ENCODE measurements at places on chromosomes 3 and 15.
A peak's percentile ranks its signal among the peaks of the same experiment; 100 is the strongest.

GRCh38 chr3:54791501-54792156 is 136.2 kb downstream of the LRTM1 start:
- no peak for DNase-seq

DNA sequence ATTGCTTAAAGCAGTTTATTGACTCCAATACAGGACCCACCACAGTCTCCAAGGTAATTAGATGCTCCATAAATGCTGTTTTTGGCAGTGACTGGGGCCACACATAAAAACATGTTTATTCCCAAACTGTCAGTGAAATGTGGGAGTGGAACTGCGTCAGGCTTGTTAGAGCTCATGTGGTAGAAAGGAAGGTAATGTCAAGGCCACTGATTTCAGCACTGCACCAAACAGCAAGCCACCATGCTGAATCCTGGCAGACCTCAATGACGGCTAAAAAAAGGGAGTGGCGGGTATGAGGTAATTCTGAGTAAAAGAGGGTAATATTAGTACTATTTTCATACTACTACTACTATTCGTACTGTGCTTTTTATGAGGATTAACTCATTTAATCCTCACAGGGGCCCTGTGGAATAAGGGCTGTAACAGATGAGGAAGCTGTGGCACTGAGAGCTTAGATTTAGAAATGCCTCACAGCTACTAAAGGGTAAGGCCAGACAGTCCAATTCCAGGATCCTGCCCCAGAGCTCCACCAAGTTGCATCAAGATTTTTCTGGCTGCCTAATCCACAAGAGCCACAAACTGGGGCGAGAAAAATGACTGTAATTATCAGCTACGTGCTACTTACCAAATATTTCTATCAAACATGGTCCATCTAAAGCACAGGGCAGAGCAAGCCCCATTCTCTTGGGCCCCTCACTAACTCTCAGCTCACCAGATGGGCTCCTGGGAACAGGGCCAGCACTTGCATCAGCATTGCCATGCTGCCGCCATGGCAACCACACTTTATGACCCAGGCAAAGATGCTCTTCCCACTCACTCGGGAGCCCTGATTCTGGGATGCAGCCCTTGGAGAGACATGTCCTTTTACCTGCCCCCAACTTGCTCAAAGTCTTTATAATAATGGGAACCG is 83.6 kb upstream of the SPATA12 start:
- no peak for DNase-seq

GRCh38 chr3:157026091-157026490 is 133.9 kb downstream of the CCNL1 start:
- no peak for DNase-seq

- peak; percentile 24 for DNase-seq
Observed at GRCh38 chr3:851098-851790, 241.6 kb upstream of the CNTN6 start.

GRCh38 chr3:10703875-10704274 is 112.2 kb upstream of the SLC6A11 start:
- DNase-seq, result no peak

- peak; percentile 98 for DNase-seq
Observed at GRCh38 chr3:69051756-69052471, at the start of gene TMF1. TSS of gene TMF1 (minus strand) at chr3:69052333. CDS start at chr3:69052086, 247 bp downstream.

DNA sequence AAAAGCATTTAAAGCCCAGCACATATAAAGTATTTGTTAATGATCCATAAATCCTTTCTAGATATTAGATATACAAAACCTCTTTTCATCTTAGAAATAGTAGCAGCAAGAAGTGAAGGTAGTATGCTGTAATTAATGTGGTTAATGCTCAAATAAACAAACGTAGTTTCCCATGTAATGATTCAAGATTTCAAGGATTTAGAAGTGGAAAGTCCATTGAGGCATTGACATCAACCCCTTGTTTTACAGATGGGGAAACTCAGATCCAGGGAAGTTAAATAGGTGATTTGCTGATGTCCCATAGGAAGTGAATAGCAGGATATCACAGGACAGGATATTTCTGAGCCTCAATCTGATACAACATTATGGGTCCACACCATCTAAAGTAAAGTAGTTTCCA is 47.2 kb downstream of the TSC22D2 start:
- no peak for DNase-seq

DNA sequence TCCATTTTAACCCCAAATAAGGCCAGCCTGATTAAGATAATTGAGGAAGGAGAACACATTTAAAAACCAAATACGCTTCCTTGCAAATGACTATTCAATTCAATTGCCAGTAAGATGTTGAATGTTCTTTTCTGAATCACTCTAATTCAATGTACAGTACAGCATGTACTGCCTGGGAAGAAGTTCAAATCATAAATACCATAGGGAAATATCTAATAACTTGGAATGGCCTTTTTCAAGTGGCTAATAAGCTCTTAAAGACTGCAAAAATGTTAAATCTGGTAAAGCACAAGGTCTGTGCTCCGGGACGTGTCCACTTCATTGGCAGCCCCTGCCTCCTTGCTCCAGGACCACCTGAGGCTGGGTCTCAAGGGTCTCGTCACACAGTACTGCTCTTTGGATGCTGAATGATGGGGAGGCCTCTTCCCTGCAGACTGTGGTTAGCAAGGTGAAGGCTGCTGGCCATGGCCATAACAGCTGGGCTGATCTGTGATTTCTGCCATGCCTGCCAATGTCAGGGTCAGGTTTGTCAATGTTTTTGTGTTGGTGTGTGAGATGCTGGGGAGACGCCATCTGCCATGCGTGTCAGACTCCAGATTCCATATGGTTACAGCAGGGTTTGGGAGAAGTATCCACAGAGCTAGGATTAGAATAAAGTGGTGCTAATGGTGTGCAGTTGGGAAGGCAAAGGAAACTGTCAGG is 300.5 kb downstream of the ADAMTS17 start:
- no peak for DNase-seq

DNA sequence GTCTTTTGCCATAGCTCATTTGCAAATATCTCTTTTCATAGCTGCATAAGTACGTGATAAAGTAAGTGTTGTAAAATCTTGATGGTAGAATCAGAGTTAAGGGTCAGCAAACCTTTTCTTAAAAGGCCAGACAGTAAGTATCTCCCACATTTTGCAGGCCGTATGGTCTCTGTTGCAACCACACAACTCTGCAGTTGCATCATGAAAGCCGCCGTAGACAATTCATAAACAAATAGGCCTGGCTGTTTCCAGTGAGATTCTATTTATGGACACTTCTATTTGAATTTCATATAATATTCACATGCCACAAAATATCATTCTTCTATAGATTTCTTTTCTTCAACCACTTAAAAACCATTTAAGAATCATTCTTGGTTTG is 248.5 kb downstream of the TLE3 start:
- DNase-seq, result no peak

GRCh38 chr15:64017591-64018163 is 28.6 kb downstream of the DAPK2 start:
- DNase-seq, result no peak

- DNase-seq, result no peak
Observed at GRCh38 chr3:122864498-122864897, 69.6 kb downstream of the SLC49A4 start.

- no peak for DNase-seq
Observed at GRCh38 chr15:75921732-75922703, 18.3 kb downstream of the FBXO22 start.

DNA sequence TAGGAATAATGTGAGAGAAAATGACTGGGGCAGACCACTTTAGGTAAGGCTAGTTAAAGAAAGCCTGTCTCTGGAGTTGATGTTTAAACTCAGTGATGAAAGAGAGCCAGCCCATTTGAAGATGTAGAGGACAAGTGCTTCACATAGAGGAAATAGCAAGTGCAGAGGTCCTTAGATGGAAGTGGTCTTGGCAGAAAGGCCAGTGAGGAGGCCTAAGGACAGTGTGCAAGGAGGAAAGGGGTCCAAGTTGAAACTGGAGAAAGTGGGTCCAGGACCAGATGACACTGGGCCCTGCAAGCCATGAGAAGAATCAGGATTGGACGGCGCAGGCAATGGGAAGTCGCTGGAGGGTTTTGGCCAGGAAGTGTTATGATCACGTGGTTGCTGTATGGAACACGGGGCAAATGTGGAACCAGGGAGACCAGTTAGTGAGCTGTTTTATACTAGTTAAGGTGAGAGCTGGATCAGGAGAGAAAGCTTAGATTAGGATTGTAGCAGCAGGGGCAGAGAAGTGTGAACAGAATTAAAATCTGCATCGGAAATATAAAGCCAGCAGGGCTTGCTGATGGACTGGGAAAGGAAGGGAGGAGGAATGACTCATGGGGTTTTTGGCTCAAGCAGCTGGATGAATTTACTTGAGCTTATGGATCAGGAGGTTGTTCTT is 48.0 kb upstream of the SCAANT1 start:
- peak; percentile 51 for DNase-seq

DNA sequence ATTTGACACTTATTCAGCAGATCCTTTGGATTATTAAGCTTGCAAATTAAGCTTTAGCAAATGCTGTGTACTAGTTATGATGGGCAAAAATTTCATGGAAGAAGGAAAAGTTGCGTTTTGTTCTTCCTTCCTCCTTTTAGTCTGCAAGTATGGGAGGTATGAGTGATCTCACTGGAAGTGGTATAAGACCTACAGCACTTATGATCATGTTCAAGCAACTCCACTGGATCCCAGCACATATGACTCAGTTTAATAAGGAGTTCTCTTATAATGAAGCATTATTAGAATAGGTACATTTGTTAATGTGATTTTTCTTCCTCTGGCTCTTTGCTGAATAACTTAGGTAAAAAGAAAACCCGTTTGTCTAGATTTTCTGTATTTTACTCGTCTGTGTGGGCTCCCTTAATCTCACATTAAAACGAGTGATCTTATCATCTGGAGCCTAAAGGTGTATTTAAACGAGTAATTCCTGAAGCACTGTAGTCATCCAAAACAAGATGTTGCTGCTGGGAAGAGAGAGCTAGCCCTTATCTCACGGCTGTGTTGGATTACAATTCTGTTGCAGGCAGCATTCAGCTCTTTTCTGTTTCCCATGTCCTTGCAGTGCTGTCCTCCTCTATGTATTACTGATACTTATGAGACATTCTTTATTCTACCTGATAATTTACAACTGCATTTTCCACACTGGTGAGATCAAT is 264.9 kb downstream of the GBE1 start:
- DNase-seq, result no peak

DNA sequence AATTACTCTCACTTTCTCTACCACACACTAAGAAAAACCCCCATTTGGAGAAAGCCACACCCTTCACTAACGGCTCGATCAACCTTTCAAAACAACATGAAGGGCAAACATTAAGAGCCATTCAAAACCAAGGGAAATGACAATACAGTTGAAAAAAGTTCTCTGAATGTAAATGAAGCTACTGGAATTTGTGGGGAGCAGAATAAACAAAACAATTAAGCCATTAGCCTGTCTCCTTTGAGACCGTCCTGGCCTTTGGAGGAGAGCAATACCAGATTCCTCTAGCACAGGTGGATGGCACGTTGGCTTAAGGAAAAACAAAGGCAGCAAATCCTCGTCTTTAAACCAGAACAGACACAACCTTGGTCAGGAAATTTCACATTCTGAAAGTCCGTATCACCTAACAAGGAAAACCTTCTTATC is 18.7 kb downstream of the MYO1E start:
- DNase-seq, result no peak

DNA sequence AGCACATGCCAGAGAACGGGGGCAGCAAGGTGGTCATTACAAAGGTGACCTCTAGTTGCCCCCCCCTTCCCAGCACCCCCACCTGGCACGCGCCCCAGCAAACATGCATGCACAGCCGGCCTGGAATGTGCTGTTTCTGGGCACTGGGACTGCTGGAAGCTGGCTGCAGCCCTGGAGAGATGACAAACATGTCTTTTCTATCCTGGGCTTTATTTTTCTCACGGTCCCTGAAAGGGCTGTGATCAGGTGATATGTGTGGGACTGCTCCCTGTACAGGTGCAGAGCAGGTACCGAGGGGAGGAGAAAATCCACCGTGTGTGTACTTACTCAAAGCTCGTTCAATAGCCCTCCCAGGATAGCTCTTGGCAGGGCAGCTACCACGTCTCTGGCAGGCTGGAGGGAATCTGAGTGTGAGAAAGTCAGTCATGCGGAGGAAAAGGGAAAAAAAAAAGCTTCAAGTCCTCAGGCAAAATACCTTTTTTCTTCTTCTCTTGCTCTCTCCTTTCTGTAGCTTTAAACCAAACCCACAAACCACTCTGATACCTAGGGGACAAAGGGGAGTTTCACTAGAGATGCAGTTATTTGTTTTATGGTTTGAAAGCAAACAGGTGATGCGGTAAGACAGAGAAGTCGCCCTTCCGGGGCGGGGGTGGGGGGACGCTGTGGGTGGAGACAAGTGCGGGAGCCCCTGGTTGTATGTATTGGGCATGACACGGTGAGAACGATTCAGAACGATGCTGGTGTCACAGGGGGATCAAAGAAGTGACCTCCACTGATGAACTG is 5.0 kb upstream of the HES1 start:
- DNase-seq, result no peak

DNA sequence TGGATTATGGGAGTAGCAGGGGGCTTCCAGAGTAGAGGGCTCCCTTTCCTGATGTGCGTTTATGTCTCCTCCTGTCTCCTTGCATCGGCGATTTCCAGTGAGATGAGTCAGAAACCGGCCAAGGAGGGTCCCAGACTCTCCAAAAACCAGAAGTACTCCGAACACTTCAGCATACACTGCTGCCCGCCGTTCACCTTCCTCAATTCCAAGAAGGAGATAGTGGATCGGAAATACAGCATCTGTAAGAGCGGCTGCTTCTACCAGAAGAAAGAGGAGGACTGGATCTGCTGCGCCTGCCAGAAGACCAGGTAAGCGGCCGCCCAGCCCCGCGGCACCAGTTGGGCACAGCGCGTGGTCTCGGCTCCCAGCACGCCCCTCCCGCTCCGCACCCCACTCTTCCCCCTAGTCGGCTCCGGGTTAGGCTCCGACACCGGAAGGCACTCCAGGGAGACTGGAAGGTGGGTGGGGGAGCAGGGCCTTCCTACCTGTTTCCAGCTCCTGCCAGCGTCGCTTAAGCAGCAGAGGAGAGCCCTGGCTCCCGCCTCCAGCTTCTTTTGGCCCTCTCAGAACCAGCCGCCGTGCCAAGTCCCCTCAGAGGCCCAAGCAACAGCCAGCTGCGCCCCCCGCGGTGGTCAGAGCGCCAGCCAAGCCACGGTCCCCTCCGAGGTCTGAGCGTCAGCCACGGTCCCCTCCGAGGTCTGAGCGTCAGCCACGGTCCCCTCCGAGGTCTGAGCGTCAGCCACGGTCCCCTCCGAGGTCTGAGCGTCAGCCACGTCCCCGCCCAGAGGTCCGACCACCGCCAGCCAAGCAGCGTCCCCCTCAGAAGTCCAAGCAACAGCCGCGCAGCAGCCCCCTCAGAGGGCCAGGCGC is 34.7 kb downstream of the MOBP start:
- DNase-seq, result no peak

GRCh38 chr3:138768946-138769345 is 65.8 kb downstream of the PIK3CB start:
- no peak for DNase-seq

DNA sequence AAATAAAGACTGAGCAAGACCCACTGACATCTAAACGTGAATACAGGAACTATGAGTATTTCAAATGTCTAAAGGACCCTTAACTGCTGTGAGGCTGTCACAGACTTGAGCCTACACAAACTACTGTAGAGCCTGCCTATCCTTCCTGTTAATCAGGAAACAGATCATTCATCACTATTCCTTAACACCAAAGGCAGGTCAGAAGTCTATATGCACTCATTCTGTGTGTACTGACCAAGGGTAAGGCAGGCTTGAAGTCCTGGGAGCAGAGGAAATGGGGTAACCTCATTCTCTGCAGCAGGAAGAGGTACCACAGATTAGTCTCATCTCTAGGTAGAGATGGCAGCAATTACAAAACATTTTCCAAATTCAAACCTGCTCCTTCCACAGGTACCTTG is 30.7 kb downstream of the NPTN start:
- DNase-seq, result no peak

- DNase-seq, result no peak
Observed at GRCh38 chr3:70684701-70685100, 372.3 kb upstream of the MDFIC2 start.

Data from hematopoietic multipotent progenitor cell (in vitro differentiated cells).